ENCODE measurements at places on chromosomes 3 and 15.

DNA sequence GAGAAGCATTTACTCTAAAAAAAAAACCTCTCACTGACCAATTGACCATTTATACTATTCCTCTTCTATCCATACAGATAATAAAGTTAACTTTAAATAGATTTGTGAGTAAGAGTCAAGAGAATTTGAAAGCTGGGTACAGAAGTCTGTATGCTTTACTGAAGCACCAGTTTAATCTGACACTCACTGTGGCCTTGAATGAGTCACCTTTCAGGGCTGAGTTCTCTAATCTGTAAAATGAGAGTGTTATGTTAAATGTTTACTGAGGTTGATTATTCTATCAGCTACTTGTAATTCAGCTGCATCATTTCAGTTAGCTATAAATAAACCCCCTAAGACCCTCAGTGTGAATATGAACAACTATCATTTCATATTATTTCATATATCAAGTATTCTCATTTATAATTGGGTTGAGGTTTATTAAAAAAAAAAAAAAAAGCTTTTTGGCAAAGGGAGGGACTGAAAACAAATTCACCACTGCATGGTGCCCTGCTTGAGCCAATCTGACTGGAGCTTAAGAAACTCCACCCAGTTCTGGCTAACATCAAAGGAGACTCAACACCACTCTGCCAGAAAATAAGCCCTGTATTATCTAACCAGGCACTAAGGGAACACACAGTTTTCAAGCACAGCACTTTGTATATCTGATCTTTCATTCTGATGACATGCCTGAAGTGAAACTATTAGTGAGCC lies 2.8 kb downstream of the MAP4 start:
- DNase-seq = no peak

- no peak for DNase-seq
Measured at GRCh38 chr3:112637700-112638099, 3.2 kb downstream of the CCDC80 start.

DNA sequence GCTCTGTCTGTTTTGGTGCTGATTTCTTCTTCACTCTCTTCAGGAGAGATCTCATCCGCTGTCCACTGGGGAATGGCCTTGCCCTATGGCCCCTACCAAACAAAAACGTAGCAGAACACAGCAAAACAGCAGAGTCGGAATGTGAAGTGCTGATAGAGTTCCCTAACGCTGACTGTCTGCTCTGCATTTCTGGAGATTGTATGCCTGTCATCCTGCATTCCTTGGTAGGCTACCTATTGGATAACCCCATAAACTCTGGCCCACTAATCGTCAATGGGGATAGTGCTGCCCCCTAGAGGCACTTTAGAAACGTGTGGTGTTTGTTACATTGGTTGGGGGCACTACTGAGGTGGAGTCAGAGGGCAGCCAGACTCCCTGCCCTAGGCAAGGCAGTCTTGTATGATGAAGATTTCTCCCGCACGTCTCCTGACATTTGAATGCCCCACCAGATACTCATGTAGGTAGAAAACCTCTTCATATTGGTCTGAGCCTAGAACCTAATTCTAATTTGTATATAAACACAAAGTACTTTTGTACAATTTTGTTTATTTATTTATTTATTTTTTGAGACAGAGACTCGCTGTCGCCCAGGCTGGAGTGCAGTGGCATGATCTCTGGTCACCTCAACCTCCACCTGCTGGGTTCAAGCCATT lies 15.6 kb upstream of the MAGEF1 start:
- peak; percentile 36 for DNase-seq

DNA sequence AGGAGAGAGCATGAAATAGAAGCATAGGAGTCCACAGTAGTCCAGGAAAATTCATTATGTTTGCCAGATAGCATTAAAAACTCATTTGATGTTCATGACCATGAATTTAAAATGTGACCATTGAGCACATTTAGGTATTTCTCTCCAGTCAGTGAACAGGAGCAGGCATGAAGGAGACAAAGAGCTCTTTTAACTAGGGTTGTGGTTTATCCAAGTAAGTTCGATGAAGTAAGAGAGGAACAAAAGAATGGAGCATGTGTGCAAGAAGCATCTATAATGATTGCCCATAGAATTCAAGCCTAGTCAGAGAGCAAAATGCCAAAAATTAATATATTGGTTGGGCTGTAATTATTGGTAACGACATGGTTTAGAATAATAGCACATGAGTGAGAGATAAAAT lies 342.1 kb upstream of the CCDC54 start:
- no peak for DNase-seq

GRCh38 chr3:195059006-195059350 lies 212.0 kb downstream of the XXYLT1 start:
- DNase-seq = no peak

DNA sequence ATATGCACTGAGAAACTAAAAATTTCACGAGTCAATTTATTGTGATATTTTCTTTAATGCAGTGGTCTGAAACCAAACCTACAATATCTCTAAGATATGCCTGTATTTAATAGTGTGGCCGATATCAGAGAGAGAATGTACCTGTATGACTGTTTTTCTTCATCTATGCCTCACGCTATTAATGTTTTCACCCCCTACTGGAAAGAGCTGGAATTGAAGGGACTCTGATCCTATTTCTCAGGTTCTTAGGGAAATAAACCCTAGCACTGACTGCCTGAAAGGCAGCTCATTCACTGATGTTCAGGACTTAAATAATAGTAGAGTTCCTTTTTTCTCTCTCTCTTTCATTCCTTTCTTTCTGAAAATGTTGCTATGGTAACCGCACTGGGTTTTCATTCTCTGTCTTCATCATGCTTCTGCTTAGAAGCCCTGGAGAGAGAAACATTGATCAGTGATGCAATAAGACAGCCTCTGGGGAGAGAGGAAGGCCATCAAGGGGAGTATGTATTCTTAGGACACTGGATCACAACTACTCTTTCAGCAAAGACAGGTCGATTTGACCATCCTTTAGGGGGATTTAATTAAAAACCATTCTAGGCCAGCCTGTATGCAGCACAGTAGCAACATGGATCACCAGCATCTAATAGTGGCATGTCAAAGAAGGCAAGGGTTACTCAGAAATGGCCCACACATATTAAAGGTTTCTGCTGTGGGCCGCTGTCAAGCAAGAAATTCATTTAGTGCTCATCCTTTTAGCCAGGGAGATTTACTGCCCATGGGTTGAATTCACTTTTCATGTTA lies 1135.7 kb downstream of the IGSF11 start:
- no peak for DNase-seq

- peak; percentile 38 for DNase-seq
Measured at GRCh38 chr3:108153451-108153981, 62.7 kb upstream of the CD47 start.

GRCh38 chr15:36400936-36401585 lies 178.4 kb upstream of the CDIN1 start:
- no peak for DNase-seq

DNA sequence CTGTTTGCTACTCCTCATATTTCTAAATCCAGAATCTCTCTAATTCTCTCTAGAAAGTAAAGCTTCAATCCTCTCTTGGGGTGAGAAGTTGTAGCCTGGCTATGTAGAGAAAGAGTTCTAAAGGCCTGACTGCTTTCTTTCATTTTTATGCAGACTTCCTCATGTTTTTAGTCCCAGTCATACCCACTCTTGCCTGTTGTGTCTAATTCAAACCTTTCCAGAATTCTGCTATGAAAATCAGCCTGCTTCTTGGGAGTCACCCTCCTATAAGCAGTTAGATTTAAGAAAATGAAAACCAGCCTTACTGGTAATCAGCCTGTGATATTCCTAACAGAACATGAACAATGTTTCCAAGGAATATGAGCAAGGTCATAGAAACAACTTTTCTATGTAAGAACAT lies 14.8 kb upstream of the ZNF639 start:
- DNase-seq = no peak

GRCh38 chr3:72892081-72892775 lies 4.4 kb downstream of the GXYLT2 start:
- DNase-seq = no peak

DNA sequence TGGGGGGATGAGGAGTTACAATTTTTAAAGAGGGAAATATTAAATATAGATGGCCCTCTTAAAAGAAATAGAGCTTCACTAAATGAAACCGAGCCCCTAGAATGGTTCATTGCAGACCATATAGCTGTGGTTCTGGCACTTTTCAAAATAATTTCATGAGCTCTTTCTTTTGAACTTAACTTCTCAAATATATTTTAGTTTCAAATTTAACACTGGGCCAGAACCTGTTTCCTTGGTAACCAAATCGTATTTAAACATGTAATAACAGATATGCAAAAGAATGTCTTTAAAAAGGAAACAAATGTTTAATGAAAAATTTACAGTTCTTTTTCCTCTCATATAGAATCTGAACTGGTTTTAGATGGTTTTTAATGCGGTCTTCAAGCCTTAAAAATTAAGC lies 20.1 kb downstream of the ZBTB38 start:
- no peak for DNase-seq

DNA sequence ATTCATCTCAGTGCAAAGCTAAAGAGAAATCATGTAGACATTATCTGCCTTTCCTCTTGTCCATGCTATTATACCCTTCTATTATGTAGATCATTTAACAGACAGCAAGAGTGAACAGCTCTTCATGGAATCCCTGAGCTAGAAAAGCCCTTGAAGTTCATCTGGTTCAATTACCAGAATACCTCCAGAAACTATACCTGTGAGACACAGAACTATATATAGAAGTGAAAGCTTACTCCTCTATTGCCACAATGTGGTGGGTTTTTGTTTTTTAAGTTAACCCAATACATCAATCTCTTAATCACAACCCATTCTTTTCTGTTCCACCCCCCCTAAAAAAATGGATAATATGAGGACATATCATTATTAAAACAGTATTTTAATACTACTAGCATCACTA lies 347.7 kb downstream of the PLCL2 start:
- no peak for DNase-seq

DNA sequence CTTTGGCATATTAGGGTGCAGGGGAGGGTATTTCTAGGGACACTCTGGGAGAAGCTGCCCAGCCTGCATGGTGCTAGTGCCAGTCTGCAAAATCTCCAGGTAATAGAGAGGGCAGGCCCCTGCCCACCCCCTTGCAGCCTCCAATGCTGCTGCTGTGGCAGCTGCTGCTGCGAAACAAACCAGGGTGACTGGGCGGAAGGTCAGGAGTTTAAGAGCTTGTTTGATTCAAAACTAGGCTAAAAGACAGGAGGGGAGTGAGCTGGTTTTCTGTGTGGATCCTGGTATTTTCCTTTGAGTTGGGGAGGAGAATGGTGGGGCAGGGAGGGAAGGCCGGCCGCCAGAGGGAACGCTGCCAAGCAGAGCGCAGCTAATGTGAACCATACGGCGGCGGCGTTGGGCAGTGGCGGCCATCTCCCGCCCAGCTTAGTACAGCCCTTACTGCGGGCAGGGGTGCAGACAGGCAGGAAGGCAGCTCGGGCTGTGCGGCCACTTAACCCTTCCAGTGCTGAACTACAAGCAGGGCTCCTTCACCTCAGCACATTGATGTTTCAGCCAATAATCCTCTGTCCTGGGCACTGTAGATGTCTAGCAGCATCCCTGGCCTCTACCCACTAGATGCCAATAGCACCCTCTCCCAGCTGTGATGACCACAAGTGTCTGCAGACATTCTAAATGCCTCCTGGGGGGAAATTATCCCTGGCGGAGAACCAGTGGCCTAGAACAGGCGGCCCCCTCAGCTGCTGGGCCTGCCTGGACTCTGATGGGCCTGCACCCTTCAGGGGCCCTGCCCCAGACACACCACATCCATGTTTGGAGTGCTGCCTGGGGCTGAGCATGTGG lies 125.7 kb downstream of the EEFSEC start:
- DNase-seq = no peak

- no peak for DNase-seq
Measured at GRCh38 chr15:88204584-88204983, 52.0 kb downstream of the NTRK3 start.

- DNase-seq = no peak
Measured at GRCh38 chr3:173398111-173398479, 551 bp downstream of the NLGN1 start.

- DNase-seq = no peak
Measured at GRCh38 chr15:64854526-64854925, 12.8 kb downstream of the PLEKHO2 start.

DNA sequence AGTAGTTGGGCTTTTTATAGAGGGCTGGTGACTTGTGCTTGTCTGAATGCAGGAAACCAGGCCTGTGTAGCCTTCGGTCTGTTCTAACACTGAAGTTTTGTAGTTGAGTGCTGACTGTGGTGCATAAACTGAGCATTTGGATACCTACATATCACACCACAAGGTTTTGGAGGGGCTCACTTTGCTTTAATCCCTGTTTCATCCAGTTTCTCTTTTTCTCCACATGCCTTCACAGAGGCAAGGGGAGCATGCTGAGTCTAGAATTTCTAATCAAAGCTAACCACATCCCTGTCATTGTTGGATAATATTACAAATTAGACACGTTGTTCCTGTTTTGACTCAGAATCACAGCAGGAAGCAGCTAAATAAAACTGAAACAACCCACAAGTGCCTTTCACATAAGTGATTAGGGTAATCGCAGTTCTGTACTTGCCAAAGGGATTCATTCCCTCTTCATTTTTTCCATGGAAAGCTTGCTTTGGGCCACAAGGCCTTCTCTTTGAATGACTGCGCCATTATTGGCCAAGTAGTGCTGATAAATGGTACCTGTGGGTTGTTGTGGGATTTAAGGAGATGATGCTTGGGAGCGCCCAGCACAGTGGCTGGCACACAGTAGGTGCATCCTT lies 48.9 kb downstream of the TGFBR2 start:
- no peak for DNase-seq

- DNase-seq = no peak
Measured at GRCh38 chr3:151796105-151796680, 17.7 kb upstream of the AADAC start.

DNA sequence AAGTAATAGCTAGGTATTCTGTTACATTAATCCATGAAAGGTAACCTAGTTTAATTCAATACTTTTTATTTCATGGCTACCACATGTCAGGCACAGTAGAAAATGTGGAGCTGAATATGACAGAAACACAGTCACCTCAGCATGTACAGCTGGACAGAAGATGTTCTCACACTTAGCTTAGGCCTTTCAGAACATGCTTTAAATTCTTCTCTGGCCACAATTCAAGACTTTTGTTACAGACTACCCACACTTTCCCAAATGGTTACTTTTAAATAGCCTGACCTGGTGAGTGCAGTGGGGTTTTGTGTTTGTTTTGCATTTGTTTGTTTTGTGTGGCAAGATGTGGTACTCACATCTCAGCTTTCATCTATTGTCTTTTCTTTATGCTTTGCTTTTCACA lies 1079.5 kb downstream of the IGSF11 start:
- DNase-seq = no peak

- DNase-seq = no peak
Measured at GRCh38 chr3:145760036-145760435, 400.9 kb downstream of the PLOD2 start.

- DNase-seq = no peak
Measured at GRCh38 chr3:189349772-189350171, 178.0 kb downstream of the TPRG1 start.

GRCh38 chr3:39267631-39268548 lies 11.9 kb downstream of the CX3CR1 start:
- DNase-seq = peak; percentile 82

- DNase-seq = no peak
Measured at GRCh38 chr15:69311319-69311721, 12.6 kb downstream of the PAQR5 start.

DNA sequence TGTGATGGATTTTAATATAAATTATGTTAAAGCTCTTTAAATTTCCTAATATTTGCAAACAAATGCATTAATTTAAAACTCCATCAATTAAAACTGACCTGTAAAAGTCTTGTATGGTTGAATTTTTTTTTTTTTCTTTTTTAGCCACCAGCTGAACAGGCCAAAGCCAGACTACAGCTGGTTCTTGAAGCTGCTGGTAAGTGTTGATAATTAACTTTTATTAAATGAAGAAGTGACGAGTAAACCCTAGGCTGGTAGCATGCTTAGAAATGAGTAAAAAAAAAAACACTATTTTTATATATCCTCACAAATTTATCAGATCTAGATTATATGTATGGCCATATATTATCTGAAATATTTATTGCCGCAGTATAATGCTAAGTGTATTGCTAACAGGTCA lies 216.3 kb upstream of the MLF1 start:
- DNase-seq = no peak

Data from effector memory CD8-positive, alpha-beta T cell (primary cell).